ENCODE measurements at places on chromosomes 7 and 10.

GRCh38 chr7:91135703-91136430 is 128.4 kb upstream of the FZD1 start:
- no peak for DNase-seq

DNA sequence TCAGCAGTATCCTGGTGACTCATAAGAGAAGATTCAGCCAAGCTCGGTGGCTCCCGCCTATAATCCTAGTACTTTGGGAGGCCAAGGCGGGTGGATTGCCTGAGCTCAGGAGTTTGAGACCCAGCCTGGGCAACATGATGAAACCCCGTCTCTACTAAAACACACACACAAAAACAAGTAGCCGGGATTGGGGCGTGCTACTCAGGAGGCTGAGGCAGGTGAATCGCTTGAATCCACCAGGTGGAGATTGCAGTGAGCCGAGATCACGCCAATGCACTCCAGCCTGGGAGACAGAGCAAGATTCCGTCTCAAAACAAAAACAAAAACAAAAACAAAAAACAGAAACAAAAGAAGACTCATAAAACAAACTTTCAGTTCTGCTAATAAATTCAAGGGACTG is 551.1 kb upstream of the POT1 start:
- DNase-seq = no peak

GRCh38 chr7:144941127-144941526 is 105.3 kb upstream of the TPK1 start:
- no peak for DNase-seq

- DNase-seq = no peak
Measured at GRCh38 chr10:22429981-22430421, 84.7 kb downstream of the SPAG6 start.

- peak; percentile 24 for DNase-seq
Measured at GRCh38 chr7:155216475-155217272, 81.0 kb upstream of the INSIG1 start.

DNA sequence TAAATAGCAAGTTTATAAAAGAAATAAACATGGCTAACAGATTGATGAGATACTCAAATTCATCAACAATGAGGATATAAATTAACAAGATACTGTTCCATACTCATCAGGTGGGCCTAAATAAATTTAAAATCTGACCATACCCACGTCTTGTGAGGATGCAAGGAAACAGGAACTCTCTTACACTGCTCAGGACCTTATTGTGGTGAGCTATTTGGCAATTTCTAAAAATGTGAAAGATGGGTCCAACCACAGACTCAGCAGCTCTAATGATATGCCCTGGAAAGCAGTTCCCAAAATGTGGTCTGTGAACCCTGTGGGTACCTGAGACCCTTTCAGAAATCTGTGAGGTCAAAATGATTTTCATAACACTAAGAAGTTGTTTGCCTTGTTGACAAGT is 21.5 kb downstream of the RPP38 start:
- no peak for DNase-seq

- no peak for DNase-seq
Measured at GRCh38 chr10:130621231-130621775, 485.1 kb downstream of the GLRX3 start.

DNA sequence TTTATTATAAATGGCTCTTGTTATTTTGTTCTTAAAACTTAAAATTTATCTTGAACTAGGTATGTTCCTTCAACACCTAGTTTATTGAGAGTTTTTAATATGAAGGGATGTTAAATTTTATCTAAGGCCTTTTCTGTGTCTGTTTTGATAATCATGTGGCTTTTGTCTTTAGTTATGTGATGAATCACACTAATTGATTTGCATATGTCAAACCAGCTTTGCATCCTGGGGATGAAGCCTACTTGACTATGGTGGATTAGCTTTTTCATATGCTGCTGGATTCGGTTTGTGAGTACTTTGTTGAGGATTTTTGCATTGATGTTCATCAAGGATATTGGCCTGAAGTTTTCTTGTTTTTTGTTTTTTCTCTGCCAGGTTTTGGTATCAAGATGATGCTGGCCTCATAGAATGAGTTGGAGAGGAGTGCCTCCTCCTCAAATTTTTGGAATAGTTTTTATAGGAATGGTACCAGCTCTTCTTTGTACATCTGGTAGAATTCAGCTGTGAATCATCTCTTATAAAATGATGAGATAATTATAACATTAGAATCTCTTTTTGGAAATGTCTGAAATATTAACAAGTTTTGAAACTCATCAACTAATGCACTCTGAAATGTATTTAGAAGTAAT is 78.7 kb upstream of the AGR3 start:
- no peak for DNase-seq

GRCh38 chr10:22824984-22825383 is 102.9 kb upstream of the ARMC3 start:
- DNase-seq = peak; percentile 44

DNA sequence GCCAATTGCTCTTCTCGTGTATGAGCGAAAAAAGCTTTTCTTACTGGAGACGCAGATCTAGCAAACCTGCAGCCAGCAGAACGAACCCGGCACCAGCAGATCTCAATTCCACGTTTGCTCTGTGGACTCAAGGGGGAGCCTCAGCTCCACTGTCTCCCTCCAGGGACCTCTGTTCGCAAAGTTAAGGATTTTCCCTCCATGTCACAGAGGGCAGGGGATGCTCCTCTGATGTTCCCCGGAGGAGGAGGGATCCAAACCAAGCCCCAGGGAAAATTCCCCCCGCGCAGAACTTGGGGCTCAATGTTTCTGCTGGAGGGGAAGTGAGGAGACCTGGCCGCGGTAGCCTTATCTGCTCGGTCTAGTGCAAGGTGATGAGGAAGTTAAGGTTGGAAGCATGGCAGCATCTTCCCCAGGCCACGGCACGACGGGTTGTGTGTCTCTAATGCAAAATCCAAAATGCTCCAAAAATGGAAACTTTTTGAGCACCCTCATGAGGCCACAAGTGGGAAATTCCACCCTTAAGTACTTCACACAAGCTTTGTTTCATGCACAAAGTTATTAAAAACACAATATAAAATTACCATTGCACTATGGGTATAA is 9.0 kb downstream of the IQCE start:
- peak; percentile 57 for DNase-seq

GRCh38 chr10:33238643-33239042 is 95.8 kb downstream of the NRP1 start:
- peak; percentile 52 for DNase-seq

DNA sequence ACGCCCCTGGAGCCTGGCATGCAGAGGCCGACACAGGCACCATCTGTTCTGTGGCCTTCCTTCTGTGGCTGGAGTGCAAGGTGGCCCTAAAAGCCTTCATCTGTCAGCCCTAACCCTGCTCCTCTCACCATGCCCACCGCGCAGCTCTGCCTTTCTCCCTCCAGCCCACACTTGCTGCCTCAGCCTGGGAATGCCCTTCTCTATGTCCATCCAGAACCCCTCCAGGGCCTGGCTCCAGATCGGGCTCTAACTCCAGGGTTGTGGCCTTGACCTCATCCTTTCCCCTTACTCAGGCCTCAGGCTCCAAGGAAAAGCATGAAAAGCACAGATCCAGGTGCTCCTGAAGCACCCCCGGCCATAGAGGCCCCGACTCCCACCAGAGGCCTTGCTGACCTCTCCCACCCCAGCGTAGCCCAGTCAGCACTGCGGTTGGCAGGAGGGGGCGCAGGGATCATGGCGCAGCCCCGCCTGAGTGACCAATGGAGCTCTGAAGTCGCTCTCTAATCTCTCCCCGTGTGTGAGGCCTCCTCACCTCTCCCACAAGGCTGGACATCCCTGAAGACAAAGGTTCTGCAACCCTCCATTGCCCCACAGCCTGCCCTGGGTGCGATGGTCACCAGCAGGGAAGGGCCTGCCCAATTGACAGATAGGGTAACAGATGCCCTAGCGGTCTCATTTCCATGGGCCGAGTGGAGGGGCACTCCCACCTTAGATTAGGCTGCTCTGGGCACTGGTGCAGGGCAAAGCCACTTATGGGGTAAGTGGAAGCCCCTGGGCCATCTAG is 9.2 kb downstream of the ZCCHC24 start:
- DNase-seq = no peak

GRCh38 chr7:2802101-2802500 is 42.0 kb downstream of the GNA12 start:
- peak; percentile 63 for DNase-seq

- DNase-seq = peak; percentile 72
Measured at GRCh38 chr10:63520500-63521415, at the start of gene REEP3. TSS of gene REEP3 (plus strand) at chr10:63521401. CDS start at chr10:63521546, 145 bp downstream.

DNA sequence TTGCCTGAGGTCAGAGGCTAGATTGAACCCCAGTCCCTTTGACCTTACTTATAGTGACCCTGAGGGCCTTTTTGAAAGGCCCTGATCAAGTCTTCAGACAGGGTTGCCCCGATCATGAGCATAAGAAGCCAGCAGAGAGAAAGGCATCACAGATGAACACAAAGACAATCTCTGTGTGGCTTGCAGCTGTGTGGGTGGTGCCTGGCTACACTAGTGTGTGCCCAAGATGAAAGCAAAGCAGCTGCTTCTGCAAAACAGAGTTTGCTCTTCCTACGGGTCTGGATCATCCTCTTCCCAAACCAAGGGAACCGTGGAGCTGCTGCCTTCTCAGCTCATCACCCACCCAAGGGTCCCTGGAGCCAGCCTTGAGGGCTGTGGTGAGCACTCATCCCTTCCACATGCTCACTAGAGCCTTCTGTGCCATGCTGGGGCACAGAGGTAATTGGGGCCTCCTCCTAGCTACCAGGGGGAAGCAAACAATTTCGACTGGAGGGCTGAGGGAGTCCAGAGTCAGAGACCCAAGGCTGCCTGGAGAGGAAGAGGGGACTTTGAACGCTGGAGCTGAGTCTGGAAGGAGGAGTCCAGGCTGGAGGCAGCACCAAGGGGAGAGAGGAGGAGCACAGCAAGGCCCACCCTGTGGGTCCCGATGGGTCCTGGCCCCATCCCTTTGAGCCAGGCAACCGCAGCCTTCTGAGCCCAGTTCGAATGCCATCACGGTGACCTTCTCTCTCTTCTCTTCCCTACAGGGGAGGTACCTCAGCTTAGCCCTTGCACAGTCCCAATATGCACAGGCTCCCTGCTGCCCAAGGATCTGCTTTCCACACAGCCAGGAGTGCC is 42.3 kb downstream of the ANTXRL start:
- DNase-seq = no peak

DNA sequence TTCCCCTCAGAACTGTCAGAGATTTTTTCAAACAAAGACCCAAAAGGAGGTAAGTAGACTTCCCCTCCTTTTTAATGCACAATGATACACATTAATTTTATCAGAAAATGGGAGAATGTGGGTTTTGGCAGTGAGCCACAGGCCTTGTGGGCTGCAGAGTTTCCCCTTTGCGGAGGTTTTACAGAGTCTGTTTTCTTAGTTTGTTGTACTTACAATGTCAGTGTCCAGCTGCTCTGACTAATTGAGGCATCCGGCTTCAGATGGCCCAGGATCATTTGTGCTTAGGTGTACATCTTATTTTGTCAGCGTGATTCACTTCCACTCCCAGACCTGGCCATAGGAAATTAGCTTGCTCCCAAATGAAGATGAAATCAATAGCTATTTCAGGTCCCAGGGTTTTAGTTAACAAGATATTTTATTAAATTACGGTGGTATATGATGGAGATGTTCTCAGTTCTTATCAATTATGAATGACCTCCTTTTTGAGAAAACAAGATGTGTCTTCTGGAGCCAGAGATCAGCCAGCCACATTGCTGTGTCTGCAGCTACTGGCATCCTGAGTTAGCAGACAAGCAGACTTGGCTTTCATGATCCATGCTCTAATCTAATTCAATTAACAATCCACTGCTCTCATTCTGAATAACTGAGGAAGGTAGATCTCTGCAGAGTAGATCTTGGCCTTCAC is 1086.6 kb upstream of the SORCS1 start:
- peak; percentile 4 for DNase-seq

GRCh38 chr10:94524711-94525110 is 20.9 kb upstream of the HELLS start:
- no peak for DNase-seq

GRCh38 chr7:63043657-63044543 is 954.7 kb upstream of the ZNF722 start:
- DNase-seq = no peak

- no peak for DNase-seq
Measured at GRCh38 chr10:82192665-82193064, 317.7 kb downstream of the NRG3 start.

- no peak for DNase-seq
Measured at GRCh38 chr7:652881-653280, 73.6 kb upstream of the DNAAF5 start.

DNA sequence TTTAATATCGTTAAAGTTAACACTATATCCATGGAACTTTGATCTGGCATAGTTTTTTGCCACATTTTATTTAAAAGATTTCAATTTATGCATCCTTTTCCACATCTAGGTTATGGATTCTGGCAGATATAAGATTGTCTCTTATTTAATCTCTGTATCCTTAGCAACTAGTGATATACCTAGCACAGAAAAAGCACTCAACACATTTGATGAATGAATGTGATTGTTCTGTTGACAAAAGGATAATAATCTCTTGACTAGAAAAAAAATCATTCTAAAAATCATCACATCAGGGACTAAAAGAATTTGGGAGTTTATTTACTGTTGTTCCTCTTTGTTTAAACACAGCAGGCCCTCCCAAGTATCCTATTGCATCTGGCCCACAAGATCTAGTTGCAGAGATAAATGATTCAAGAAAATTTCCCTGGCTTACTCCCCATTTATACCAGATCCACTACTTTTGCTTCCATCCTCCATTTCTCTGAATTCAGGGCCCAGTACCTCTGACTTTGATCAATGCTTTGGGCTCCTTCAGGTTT is 84.0 kb upstream of the C1GALT1 start:
- DNase-seq = no peak

DNA sequence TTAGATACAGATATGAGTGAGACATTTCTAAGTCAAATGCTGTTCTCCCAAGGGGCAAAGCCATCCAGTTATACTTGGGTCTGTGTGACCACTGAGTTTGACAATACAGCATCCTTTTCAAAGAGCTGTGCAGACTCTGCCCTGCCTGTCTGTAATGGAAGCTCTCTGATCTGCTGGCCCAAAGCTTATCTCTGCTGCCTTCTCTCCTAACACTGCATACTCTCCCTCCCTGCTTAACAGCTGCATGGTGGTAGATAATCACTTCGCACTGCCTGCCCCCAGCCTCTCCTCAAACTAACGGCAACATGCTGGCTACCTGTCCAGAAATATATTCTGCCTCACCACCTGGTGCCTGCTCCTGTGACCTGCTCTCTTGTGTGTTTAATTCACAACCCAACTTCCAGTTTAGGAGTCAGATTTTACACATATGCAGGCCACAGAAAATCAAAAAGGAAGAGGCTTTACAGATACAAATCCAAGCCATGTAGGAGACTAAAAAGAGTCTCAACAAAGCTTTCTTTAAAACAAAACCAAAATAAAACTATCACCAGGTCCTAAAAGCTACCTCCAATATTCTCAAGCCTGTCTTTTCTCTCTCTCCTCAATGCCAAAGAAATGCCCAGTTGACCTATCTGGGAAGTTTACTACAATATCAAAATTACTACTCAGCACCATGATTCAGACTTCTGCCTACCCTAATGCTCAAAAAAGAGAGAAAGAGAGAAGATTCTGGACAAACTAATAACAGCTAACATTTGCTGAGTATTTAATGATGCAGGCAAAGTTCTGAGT is 145.6 kb downstream of the RELN start:
- DNase-seq = no peak

Measured in fibroblast of pulmonary artery (primary cell).